ENCODE measurements at places on chromosomes 6 and 20.

- DNase-seq, result no peak
These were observed 142.7 kb upstream of the SLC35B3 start for GRCh38 chr6:8578006-8578405.

GRCh38 chr6:125957391-125957693 lies 772 bp downstream of the HINT3 start:
- DNase-seq, result no peak

GRCh38 chr6:127514773-127515227 lies 4.3 kb downstream of the MTCL3 start:
- peak; percentile 2 for DNase-seq

- DNase-seq, result no peak
These were observed 76.1 kb downstream of the DTD1 start for GRCh38 chr20:18663932-18664331.

DNA sequence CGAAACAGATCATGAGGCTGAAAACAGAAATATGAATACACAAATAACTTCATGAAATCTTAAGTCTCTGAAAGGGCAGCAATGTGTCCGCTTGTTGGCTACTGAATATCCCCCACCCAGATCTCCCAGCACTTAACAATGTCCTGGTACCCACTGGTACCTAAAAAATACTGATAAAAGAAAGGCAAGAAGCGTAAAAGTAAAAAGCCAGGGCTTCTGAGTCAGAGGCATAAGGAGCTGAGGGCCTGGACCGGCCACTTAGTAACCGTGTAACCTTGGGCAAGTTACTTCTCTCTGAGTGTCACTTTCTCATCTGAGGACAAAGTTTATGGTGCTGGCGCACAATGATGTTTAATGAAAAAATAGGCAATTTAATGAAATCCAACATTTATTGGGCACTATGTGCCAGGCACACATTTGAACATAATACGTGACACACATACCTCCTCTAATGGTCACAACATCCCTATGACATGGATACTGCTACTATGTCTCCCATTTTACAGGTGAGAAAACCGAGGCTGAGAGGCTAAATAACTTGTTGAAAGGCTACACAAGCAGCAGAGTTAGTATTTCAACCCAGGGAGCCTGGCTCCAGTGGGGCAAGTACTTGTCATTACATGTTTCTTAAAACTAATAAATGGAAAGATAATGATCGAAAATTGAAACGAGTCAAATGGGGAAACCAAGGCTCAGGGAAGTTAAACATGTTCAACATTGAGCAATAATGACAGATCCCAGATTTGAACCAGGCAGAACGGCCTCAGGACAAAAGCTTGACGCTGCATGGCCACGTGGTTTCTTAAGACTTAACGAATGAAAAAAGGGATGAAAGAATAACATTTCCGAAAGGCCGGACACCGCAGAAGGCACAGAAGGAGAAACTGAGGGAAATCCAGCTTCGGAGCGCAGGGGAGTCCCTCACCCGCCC lies 828 bp downstream of the TP53RK start:
- no peak for DNase-seq

DNA sequence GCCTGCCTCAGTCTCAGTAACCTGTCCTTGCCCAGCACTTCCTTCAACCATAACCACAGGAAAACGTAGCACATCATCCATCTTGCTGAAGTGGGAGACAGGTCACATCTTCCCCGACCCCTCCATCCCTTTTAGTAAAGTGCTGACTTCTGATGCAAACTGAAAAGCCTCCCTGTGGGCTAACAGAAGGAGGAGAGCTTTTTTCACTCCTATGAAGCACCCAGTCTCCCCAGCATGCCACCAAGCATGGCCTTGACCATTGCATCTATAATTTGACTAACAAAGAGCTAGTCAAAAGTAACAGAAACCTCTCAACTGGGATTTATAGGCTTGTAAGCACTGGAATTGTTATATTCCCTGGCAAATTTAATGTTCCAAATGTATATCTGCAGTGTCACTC lies 288.9 kb upstream of the IRAK1BP1 start:
- no peak for DNase-seq

- DNase-seq, result peak; percentile 29
These were observed 37.0 kb downstream of the MAK start for GRCh38 chr6:10801224-10801848.

- no peak for DNase-seq
These were observed 107.3 kb downstream of the TFAP2C start for GRCh38 chr20:56736285-56736857.

DNA sequence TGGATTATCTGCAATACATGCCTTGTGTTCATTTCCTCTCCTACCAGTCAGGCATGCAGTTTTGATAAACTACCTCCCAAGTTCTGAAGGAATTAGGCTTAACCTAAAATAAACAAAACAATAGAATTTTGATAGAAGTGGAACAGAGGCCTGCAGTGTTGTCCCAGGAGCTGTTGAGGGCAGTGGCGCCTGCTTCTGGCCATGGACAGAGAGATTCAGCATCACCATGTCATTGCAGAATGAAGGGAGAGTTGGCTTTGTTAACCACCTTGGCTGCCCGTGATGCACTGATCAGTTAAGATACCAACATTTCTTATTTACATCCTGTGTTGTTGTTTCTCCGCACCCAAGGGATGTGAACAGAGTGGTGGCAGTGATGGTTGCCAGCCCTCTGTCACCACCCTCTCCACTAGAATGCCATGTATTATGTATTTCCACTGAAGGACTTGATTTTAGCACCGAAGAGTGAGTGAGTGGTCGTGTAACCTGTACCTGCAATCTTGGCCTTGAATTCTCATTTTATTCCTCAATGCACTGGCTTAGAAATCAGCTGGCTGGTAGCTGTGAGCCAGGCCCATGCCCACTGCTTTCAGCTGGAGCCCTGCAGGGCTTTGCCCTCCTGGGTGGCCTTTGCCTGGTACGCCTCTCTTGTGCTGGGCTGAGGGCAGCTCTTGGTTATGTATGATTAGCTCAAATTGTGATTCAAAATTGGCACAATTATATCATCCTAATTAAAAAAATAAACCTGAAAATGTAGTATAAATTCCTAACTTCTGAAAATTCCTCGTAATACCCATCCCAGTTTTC lies 56.5 kb downstream of the SHLD1 start:
- DNase-seq, result no peak

DNA sequence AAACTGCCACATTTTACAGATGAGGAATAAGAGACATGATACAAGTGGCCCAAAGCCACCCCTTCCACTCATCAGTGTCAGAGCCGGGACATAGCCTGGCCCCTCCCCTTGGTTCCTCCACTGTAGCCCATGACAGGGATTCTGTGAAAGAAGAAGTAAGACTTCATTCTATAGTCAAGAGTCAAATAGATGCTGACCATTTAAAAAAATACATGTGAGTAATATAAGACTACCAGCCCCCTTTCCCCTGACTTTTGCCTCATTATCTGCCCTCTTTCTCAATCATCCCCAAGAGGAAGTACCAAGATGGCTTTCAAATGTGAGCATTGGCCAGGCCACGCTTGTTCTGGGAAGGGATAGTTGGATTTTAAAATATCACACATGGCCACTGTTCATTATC lies 57.8 kb upstream of the TAB2 start:
- no peak for DNase-seq

DNA sequence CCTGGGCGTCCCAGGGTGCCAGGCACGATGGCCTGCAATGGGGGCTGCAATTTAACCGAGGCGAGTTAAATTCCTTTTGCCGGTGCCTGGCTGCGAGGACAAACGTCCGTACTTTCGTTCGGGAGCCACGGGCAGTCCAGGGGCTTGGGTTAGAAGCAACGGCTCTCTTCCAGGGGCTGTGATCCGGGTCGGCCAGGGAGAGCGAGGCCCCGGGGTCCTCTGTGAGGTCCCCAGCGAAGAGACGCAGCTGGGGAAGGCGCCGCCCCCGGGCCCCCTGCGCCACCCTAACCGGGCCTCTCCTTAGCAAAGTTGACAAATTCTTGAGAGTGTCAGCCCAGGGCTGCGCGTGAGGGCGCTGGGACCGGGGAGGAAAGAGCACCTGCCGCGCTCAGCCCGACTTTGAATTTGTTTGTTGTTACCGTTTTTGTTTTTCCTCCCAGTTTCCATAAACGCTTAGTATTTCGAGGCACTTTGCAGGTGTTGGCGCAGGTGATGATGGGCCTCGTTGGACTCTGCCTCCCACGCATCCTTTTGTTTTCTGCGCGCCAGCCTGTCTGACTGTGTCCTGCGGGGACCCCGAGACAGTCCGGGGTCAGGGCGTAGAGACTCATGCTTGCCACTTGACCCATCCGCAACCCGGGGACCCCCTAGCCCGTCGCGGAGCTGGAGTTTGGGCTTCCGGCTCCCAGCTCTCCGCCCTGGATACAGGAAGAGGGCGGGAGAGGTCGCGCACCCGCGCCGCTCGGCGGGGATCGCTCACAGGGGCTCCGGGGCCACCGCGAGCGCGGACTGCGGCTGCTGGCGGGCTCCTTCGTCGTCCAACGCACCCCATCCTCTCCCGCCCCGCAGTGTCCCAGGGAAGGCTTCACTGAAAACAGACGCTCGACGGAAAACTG lies 5.8 kb downstream of the OLIG3 start:
- DNase-seq, result no peak

GRCh38 chr20:1802385-1803060 lies 92.7 kb upstream of the SIRPA start:
- DNase-seq, result no peak

DNA sequence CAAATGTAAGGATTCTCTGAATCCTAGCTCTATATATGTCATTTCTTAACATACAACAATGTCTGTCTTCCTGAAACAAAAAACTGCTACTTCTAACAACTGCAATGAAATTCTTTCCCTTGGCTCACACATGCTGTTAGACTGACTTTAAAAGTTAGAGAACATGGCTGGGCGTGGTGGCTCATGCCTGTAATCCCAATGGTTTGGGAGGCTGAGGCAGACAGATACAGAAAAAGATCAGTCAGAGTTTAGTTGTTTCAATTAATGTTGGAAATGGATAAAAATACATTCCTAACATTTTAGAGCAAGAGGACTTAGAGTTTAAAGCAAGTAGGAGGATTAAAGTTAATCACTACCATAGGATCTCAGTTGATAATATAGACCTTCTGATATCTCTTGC lies 28.7 kb upstream of the KIAA1586 start:
- no peak for DNase-seq

DNA sequence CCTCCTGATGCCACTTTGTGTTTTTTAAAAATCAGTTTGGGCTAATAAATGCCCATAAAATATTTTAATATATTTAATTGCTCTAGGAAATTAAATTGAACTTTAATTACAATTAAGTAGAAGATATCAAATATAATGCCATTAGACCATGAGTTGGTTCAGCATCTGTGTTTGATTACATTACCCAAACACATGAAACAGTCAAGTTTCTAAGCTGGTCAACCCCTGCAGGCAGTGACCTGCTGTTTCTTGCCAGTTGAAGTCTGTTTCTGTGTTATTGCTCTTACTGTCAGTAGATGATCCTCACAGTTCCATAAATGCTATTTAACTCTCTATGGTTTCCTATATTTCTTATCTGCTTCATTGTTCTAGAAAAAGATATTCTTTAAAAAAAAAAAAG lies 9.7 kb upstream of the TENT5A start:
- DNase-seq, result no peak

DNA sequence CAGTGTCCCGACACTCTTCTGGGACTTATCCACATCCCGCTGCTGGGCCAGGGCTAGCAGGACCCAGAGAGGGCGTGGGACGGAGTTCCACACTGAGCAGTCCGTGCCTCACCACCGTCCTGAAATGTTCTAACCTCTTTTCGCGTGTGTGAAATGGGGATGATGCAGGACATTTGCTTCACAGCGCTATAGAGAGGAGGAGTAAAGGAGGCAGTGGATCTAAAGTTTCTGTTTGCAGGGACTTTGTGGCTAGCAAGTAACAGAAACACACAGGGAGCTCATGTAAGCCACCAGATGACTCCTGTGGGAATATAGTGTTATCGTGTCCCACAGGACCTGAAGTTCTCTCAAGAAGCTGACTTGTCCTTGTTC lies 634 bp downstream of the ITPA start:
- DNase-seq, result no peak

DNA sequence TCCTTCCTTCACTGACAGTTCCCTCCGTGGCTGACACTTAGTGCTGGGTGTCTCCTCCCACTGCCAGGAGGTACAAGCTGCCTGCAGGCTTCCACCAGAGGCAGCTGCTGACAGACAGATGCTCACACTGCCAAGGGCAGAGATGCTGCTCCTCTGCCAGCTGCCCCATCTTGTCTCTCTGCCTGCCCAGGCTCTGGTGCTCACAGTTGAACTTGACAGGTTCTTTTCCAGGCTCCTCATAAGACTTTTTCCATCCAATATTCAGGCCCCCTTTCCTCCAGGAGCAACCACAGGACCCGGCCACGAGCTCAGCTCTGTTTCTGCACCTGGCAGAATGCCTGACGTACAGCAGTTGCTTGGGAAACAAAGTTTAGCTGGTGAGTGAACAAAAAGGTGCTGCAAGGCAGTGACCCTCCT lies 79.8 kb downstream of the PSMB1 start:
- DNase-seq, result no peak

DNA sequence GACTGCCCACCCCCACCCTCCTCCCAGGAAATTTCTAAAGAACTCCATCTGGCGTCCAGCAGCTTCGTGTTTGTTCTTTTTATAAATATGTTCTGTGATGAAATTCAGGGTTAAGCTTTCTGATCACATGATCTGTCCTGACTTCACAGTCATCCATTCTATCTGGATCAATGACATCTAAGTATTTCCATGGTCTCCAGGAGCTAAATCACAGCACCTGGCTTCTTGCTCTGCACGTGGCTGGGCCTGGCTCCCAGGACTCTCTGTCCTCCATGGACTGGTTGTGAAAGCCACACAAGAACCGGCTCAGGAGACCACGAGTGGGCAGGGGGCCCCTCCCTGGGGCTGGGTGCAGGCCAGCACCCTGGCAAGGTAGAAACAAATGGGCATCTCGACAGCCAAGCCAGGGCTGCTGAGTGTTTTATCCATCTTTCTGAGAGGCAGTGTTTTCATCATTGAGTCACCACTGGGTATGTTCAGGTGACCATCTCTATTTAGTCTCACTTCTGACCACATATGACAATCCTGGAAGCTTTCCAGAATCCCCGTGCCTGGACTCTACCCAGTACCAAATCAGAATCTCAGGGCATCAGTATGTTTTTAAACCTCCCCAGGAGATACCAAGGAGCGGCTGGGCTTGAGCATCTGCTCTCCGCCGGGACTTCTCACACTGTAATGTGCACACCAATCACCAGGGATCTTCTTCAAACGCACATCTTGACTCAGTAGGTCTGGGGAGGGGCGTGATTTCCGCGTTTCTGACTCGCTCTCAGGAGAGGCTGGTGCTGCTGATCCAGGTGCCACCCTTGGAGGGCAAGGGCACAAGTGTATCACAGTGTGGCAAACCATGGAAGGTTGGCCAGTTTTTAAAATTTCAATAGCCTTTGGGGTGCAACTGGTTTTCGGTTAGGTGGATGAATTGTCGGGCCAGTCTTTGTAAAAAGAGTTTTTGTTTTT lies 31.6 kb upstream of the PXDC1 start:
- no peak for DNase-seq

GRCh38 chr6:20202324-20202658 lies 10.0 kb downstream of the MBOAT1 start:
- no peak for DNase-seq

GRCh38 chr6:8881663-8882062 lies 446.3 kb upstream of the SLC35B3 start:
- no peak for DNase-seq

DNA sequence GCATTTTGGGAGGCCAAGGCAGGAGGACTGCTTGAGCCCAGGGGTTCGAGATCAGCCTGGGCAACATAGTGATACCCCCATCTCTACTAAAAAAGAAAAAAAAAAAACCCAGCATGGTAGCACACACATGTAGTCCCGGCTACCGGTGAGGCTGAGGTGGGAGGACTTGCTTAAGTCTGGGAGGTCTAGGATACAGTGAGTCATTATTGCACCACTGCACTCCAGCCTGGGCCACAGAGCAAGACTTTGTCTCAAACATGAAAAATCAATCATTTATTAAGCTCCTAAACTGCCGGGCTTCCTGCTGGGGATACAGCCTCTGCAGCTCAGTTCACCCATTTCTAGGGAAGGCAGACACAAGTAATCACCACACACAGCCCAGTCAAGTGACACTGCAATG lies 7.3 kb upstream of the USP45 start:
- DNase-seq, result no peak
